AG20443 (cell line): ENCODE measurements at places on chromosomes 1 and 21.

- DNase-seq: no peak
Observed at GRCh38 chr1:38680801-38681510, 178.6 kb downstream of the RRAGC start.

DNA sequence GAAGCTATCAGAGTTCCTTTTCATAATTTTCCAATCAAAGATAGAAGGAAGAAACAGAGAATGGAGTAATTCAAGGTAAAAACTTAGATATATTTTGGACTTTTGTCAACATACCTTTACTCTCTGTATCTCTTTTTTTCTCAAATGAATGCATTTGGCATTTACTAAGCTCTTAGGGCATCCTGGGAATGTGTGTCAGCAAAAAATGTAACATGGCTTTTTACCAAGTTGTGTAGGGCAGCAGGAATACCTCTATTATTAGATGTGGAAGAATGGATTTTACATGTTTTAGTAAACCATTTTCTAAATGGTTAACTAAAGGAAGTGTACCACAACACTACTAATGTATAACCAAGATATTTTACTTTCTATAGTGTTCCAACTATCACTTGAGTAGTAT, 4.2 kb upstream of the COL11A1 start:
- no peak for DNase-seq

GRCh38 chr21:42864815-42865775, 14.2 kb downstream of the WDR4 start:
- DNase-seq: no peak

- DNase-seq: peak; percentile 41
Observed at GRCh38 chr1:14140831-14141401, 440.9 kb downstream of the PRDM2 start.

DNA sequence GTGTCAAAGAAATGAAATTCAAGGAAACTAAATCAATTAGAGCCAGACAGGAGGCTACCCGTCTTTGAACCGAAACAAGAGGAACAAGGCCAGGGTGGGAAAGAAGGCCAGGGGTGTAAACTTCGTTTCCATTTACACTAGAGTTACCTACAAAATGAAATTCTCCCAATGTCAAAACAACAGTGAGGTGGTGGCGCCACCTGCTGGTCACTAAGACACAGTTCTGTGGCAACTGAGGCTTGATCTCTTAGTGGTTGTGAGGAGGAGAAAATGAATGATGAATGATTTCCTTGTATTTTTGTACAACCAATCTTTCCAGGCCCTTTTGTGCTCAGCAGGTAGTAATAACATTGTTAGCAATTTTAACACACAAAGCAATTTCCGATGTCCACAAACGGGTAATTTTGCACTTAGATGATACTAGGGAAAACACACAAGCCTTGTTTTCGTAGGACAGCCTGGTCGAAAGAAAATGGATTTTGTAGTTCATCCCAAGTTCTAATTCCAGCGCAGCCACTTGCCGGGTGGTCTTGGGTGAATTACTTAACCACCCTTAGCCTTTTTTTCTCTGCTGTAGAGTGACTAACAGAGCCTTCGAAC, 54.8 kb upstream of the SOD1 start:
- DNase-seq: peak; percentile 76

GRCh38 chr1:244089561-244089960, 38.5 kb downstream of the ZBTB18 start:
- no peak for DNase-seq

DNA sequence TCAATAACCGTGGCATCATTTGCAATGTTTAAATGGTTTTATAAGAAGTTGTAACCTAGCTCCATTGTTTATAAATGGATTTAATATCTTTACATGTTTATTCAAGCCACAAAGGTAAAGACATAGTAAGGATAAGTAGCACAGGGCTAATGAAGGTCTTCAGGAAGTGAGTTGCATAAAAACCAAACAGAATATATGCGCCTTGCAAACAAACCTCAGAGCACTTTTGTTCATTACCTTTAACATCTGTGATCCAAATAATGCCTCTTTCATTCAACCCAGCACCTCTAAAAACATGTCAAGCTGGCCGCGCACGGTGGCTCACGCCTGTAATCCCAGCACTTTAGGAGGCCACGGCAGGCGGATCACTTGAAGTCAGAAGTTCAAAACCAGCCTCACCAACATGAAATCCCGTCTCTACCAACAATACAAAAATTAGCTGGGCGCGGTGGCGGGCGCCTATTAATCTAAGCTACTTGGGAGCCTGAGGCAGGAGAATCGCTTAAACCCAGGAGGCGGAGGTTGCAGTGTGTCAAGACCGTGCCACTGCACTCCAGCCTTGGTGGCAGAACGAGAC, 25.3 kb downstream of the BRINP3 start:
- DNase-seq: no peak

- DNase-seq: no peak
Observed at GRCh38 chr1:232628335-232629249, 1.3 kb downstream of the SIPA1L2 start.

GRCh38 chr1:151990058-151990855, 3.4 kb downstream of the S100A10 start:
- DNase-seq: no peak
